ENCODE measurements at places on chromosomes 2 and 18.
A peak's percentile ranks its signal among the peaks of the same experiment; 100 is the strongest.

- no peak for DNase-seq
Measured at GRCh38 chr2:96359310-96359709, 23.7 kb downstream of the NCAPH start.

GRCh38 chr2:128501700-128502099, 183.0 kb upstream of the HS6ST1 start:
- no peak for DNase-seq

DNA sequence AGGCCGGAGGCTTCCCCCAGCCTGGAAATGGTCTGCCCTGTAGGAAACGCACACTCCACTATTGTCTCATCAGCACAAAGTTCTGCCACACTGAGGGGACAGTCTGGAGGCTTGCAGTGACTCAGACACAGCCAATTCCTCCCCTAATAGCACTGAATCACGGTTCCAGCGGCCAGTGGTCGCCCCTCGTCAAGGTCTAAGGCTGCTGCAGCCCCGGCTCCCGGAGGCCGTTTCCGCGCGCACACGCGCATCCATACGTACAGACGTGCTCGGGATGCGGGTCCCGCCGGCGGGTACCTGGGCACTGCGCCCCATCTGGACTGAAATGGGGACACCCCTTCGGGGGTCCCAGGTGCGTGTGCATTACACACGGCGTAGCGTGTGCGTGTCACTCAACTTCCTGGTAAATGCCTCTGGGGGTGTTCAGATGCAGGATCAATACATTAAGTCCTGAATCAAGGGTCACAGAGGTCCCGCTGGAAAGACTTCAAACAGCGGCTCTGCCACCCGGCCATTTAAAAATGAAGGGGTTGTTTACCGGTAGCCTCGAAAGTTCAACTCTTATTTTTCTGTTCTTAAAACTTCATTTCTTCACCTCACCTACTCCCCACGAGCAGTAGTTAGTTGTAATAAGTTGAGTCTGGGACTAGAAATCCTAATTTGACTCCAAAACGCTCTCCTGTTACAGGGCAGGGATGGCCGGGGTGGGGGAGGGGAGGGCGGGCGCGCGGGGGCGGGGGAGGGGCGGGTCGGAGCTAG, 572 bp upstream of the ZNF516 start:
- DNase-seq = peak; percentile 30

GRCh38 chr2:106566050-106566449, 78.9 kb downstream of the CD8B2 start:
- no peak for DNase-seq

DNA sequence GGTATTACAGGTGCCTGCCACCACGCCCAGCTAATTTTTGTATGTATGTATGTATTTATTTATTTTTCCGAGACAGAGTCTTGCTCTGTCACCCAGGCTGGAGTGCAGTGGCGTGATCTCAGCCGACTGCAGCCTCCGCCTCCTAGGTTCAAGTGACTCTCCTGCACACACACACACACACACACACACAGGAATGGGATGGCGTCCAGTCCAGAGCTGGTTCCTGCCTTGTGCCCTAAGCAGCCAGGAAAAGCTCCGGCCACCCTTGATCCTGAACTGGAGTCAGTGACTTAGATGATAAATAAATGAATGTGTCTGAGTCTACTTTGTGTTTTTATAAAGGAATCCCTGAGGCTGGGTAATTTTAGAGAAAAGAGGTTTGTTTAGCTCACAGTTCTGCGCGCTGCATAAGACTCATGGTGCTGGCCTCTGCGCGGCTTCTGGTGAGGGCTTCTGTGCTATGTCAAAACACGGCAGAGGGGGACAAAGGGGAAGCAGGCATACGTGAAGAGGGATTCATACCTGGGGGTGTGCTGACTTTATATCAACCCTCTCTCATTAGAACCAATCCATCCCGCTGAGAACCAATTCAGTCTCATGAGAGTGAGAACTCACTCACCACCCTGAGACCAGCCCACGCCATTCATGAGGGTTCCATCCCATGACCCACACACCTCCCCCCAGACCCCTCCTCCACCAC, 59.7 kb upstream of the PHLPP1 start:
- no peak for DNase-seq

Measured in germinal center (tissue), 1 donor.